ENCODE measurements at places on chromosomes 2 and 18.

GRCh38 chr2:235850771-235851551 is 317.2 kb downstream of the GBX2 start:
- peak; percentile 22 for DNase-seq

GRCh38 chr2:84940088-84940470 is 30.9 kb upstream of the KCMF1 start:
- DNase-seq = no peak

- no peak for DNase-seq
Observed at GRCh38 chr18:41543815-41544214, 411.2 kb upstream of the PIK3C3 start.

GRCh38 chr18:79887181-79888000 is 64.1 kb downstream of the SLC66A2 start:
- no peak for DNase-seq

GRCh38 chr18:58310517-58310916 is 266.5 kb downstream of the NEDD4L start:
- no peak for DNase-seq
